ENCODE measurements at places on chromosomes 12 and 14. TPM values are rescaled to one million over a fixed set of nuclear protein-coding genes. Genes with fewer than 3 reads are reported as not detected.
A peak's percentile ranks its signal among the peaks of the same experiment; 100 is the strongest.

- peak; percentile 97 for ATAC-seq
Measured at GRCh38 chr12:82383930-82384552, 25.7 kb downstream of the METTL25 start.

DNA sequence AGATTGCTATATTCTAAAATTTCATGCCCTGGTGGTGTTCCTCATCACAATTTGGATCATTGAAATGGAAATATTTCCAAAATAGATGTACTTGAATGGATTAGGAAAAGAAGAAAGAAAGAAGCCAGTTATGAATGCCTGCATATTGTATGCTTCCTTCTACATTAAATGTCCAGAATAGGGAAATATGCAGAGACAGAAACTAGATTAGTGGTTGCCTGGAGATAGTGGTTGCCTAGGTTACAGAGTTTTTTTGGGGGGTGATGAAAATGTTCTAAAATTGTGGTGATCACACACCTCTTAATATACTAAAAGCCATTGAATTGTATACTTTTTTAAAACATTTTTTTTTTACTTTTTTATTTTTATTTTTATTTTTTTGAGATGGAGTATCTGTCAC, 18.0 kb downstream of the TUBA1A start:
- ATAC-seq = no peak

DNA sequence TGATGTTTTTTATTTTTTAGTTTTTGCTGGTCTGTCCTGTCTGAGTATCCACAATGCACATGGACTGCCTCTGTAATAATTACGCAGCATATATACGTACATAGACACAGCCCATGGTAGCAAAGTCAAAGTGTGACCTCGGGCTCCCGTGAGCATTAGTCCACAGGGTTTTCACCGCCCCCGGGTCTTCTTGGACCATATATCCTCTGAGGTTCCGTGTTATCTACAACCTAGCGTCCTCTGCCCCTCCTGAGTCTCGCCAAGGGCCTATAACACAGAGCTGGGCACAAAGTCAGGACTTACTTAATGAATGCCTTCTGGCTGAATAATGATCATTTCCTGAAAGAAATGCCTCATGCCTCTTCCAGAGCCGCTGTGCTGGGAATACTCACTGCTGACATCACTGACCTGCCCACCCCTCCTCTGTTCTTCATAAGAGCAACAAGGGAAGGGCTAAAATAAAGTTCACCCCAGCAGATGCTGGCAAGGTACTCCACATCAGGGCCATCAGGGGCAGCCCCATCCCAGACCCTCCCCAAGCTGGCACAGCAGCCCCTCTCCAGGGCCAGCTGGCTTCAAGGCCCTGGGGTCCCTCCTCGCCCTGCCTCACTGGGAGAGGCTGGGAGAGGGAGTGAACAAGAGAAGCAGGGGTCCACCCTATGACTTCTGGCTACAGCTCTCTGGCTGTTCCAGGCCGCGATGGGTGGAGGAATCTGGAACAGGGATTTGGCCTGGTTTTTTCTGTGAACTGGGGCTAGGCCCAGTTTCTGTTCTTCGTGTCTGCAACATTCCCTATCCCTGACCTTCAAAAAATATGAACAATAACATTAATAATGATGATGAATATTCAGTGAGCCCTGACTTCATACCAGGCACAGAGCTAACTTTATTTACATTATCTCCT, 7.9 kb downstream of the HDAC7 start:
- ATAC-seq = no peak

DNA sequence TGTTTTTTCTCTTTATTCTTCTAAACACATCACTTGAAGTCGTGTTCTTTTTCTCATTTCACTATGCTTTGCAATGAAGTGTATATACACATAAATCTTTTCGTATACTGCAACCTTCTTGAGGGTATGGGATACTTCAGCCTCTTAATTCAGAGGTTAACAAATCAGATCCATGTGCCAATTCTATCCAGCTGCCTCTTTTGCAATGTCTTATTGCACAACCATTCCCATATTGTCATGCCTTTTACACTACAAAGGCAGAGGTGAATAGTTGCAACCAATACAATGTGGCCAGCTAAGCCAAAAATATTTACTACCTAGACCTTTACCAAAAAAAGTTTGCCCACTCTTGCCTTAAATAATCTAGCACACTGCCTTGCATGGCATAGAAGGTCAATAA, 224.5 kb upstream of the FOXG1 start:
- ATAC-seq = no peak

GRCh38 chr12:71627438-71628002, 36.1 kb downstream of the ZFC3H1 start:
- ATAC-seq = no peak

DNA sequence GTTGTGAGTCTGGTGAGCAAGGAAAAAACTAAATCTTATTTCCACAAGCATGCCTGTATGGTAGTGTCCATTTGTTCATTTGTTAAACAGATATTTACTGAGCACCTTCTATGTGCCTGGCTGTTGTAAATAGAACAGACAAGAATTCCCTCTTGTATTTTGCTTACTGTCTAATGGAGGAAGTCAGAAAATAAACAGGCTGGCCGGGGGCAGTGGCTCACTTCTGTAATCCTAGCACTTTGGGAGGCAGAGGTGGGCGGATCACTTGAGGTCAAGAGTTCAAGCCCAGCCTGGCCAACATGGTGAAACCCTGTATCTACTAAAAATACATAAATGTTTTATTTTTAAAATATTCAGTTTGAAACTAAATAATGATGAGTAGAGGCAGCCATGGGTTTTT, 79.3 kb downstream of the GTF2A1 start:
- no peak for ATAC-seq

DNA sequence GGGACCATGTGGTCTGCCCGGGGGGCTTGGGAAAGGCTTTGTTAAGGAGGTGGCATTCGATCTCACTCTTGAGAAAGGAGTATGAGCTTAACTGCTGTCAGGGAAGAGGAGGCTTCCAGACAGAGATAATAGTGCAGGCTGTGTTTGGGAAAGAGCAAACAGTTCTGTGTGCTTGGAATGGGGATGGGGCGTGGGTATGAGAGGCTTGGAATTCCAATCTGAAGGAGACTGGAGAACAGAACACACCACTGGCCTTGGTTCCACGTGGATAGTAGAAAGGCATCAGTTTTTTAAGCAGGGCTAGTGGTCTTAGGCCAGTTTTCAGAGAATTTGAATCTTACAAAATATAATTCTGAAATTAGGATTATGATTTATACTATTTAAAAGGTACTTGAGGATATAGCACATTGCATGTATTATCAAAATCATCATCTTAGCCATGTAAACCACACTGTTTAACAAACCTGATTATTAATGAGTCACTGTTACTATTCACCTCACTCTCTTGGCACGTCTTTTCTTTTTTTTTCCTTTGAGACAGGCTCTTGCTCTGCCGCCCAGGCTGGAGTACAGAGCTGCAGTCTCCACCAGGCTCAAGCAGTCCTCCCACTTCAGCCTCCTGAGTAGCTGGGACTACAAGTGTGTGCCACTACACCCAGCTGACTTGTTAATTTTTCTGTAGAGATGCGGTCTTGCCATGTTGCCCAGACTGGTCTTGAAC, 38.5 kb upstream of the KCNK13 start:
- no peak for ATAC-seq

DNA sequence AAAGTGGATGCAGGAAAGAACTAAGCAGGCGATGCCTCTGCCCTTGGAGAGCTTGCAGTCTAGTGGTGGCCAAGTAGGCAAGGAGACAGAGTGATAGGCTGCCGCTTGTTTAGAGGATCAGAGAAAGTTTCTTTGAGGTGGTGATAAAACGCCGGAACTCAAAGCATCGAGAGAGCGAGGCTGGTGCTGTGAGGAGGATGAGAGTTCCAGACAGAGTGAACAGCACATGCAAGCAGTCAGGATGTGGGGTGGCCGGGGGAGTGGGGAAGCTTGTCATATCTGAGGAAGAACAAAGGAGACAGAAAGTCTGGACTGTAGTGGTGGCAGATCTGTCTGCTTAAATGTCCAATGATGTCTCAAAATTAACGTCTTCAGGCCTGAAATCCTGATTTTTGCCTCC, 319.7 kb downstream of the SNAPC1 start:
- no peak for ATAC-seq

Gene CLEC1B
- total RNA-seq = not detected

DNA sequence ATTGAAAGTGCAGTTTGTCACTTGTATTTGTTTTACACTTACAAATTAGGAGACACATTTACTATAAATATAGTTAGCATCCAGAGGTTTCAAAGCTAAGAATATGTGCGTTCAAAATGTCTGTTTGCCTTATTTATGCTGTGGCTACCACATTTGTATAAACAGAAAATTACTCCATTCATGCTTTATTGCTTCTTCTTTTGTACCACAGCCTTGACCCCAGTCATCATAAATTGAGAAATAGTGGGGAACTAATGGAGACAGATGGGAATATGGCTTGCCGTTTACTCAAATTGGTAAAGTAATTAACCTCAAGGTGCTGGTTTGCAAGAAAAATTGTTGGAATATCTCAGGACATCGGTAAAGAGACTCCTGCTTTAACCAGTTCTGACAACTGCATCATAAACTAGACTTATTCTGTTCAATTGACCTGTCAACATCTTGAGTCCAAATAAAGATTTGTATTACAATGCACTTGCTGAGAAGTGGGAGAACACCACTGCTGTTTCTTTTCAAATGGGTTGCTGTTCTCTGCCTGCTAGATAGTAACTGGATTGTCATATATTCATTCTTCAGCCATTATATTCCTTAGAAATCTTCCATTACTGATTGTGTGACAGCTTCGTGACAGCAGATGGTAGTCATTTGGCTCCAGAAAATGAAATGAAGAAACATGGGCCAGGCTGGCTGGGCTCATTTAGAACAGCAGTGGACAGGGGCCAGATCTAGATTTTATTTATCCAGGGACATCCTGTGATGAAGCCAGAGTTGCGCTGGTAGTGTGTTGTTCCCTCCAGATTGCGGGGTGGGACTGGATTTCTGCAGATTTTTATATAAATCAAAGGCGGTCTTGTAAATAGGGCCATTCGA, 354.4 kb downstream of the EGLN3 start:
- no peak for ATAC-seq

- ATAC-seq = no peak
Measured at GRCh38 chr12:73445658-73446324, 1091.8 kb upstream of the ATXN7L3B start.

Gene BDKRB1
- total RNA-seq = 2.4 TPM

Gene SLC7A7
- total RNA-seq = 0.41 TPM

Gene KLRG1
- 5.5 TPM for total RNA-seq

- ATAC-seq = peak; percentile 89
Measured at GRCh38 chr12:20602641-20603391, 92.3 kb upstream of the SLCO1C1 start.

Gene A2ML1
- 1.7 TPM for total RNA-seq

Gene PRKD1
- not detected for total RNA-seq

GRCh38 chr12:127998988-127999387, 268.0 kb upstream of the TMEM132C start:
- peak; percentile 95 for ATAC-seq

- ATAC-seq = no peak
Measured at GRCh38 chr14:32977913-32978312, 39.2 kb downstream of the NPAS3 start.

Gene CACNA1C
- total RNA-seq = 0.59 TPM

- ATAC-seq = peak; percentile 72
Measured at GRCh38 chr12:132343294-132344004, 14.1 kb upstream of the GALNT9 start.

GRCh38 chr14:101006008-101006407, 102.5 kb upstream of the RTL1 start:
- no peak for ATAC-seq

Gene SPIC
- not detected for total RNA-seq

Measured in motor neuron (in vitro differentiated cells).